ENCODE measurements at places on chromosomes 2 and 18. TPM values are rescaled to one million over a fixed set of nuclear protein-coding genes. Genes with fewer than 3 reads are reported as not detected.

GRCh38 chr2:198595721-198596120 is 791.3 kb downstream of the PLCL1 start:
- no peak for DNase-seq

- DNase-seq = no peak
Observed at GRCh38 chr2:233989221-233989858, 61.2 kb upstream of the SPP2 start.

GRCh38 chr2:70243806-70244584 is 4.4 kb downstream of the TIA1 start:
- no peak for DNase-seq

Gene EFHD1
- not detected for total RNA-seq

DNA sequence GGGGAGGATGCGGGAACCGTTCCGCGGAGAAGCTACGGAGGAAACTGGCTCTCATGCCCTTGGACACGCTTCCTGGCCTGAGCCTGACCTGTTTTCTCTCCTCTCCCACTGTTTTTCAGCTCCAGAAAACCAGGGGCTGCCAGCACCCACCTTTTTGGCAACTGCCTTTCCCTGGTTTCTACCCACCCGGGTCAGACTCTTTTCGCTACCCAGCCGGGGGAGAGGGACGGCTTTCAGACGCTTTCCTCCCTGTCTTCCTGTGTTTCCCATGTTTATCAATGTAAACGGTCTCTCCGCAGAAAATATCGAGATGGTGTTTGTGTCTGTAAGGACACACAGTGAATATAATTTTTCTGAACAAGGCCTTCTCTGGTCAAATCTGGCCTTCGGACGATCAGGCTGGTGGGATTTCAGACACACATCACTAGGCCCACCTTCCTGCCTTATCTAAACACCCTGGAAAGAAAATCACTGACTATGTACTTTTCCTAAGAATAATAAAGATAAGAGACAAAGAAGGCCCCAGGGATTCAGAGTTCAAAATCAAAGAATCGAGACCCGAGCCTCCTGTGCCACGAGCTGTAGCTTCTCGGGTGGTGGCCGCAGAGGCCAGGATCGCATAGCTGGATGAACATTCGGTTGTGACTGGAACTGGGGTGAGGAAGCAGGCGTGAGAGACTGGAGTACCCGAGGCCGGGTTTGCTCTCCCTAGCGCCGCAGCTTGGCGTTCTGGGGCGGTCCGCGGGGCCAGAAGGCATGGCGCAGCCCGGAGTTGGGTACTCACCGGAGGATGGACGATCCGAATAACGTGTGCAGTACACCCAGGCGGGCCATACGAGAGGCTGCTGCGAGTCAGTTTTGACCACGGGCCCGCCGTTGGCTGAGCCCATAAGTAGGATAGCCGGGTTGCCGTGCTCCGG is 1.7 kb downstream of the EN1 start:
- peak; percentile 77 for DNase-seq

Gene DNPEP
- total RNA-seq = 84.5 TPM

DNA sequence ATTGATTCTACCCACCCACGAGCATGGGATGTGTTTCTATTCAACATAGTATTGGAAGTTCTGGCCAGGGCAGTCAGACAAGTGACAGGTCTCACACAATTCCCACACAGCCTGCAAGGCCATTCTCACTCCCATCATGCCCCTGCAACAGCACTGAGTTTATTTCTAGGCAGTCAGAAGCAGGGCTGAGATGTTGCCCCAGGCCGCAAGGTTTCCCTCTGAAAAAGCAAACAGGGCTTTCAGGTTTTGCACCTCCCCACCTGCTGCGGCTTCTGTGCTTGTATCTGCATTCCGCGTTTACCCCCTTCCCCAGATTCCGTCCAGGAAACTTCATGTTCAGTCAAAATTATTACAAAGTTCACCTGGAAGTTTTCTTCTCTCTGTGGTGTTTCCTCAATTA is 9.4 kb upstream of the TACR1 start:
- DNase-seq = no peak

- DNase-seq = no peak
Observed at GRCh38 chr2:187459256-187459655, 11.2 kb upstream of the CALCRL start.

DNA sequence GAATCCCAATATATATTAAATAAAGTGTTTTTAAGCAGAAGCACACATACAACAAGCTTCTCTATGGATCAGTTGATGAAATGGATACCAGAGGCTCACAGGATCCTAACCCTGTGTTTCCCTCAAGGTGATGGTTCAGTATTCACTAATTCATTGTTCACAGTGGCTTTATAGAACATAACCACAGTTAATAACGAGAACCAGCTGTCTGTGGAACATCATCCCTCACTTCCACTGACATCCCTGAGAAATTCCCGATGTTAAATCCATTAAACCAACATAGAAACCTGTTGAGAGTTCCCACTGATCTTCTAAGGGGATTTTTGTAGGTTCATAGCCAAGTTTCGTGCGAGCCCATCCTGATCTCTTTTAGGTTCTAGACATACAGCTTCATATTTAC is 29.0 kb downstream of the CCDC195 start:
- no peak for DNase-seq

Gene ZNG1B
- total RNA-seq = 37.8 TPM

- DNase-seq = peak; percentile 13
Observed at GRCh38 chr2:27914041-27914804, 23.7 kb downstream of the BABAM2 start.

DNA sequence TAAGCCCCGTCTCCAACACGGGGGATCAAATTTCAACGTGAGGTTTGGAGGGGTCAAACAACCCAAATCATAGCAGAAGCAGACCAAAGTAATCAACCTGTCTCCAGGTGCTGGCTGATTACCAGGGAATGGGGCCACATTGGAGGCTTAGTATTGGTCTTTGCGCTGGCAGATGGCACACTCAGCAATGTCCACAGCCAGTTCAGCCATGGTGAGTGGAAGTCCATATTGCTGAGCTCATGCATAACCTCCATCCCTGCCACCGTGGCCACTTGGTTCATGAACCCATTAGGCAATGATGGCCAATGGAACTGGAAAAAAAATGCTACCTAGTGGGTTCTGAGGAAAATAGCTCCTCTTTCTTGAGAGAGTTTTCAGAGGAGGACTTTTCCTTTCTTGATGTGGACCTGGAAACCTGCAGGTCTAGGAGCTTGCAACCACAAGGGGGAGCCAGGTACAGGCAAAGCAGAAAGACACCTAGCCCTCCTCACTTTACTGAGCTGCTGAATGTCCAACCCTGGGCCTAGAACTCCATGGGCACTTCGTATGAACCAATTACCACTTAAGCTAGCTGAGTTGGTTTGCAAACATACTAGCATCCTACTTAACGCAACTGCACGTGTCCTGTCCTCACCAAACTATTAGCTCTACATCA is 128.0 kb upstream of the GYPC start:
- DNase-seq = peak; percentile 63

GRCh38 chr2:30282081-30282480 is 50.7 kb downstream of the LBH start:
- no peak for DNase-seq

Gene DSC3
- total RNA-seq = not detected

- DNase-seq = peak; percentile 87
Observed at GRCh38 chr2:225735844-225736243, 336.3 kb downstream of the NYAP2 start.

Gene RPRM
- total RNA-seq = not detected

DNA sequence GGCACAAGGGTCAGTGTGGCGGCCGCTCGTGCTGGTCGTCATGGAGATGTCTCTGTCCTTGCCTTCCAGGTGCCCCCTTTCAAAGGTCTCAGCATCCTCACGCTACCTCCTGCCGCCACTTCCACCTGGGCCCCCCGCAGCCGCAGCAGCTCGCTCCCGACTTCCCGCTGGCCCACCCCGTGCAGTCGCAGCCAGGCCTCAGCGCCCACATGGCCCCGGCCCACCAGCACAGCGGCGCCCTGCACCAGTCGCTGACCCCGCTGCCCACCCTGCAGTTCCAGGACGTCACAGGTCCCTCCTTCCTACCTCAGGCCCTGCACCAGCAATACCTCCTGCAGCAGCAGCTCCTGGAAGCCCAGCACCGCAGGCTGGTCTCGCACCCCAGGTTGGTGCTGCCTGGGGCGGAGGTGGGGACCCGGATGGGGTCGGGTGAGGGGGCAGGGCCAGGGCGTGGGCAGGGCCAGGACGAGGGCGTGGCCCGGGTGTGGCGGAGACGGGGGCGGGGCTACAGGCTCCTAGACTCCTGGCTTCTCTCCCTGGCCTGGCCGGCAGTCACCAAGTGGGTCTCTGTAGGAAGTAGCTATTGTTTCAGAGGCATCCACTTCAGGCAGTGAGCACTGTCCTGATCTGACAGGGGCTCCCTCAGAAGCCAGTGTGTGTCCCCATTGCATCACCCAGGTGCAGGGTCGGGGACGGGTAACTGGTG is 223.7 kb downstream of the LOXHD1 start:
- no peak for DNase-seq

- DNase-seq = no peak
Observed at GRCh38 chr18:44778788-44779187, 98.1 kb downstream of the SETBP1 start.

DNA sequence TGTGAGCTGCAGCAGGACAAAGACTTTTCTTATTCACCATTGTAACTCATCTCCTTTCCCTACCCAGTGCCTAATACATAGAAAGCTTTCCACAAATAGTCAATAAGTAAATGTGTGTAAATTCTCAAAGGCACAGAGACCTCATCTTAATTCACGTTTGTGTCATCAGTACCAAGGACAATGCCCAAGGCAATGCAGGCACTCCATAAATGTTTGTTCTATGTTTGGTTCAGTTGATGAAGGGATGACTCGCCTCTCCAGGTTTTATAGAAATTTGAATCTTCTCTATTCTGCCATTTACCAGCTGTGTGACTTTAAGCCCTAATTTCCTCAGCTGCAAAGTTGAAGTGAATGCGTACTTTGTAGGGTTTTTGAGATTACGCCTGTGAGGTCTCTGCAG is 2.1 kb upstream of the MOGAT1 start:
- no peak for DNase-seq

- no peak for DNase-seq
Observed at GRCh38 chr2:161900241-161900640, 173.8 kb downstream of the DPP4 start.

Data from GM23248 (cell line).